ENCODE measurements at places on chromosomes 13 and 19.

GRCh38 chr13:20968745-20969144 lies 66.2 kb upstream of the XPO4 start:
- DNase-seq, result no peak

DNA sequence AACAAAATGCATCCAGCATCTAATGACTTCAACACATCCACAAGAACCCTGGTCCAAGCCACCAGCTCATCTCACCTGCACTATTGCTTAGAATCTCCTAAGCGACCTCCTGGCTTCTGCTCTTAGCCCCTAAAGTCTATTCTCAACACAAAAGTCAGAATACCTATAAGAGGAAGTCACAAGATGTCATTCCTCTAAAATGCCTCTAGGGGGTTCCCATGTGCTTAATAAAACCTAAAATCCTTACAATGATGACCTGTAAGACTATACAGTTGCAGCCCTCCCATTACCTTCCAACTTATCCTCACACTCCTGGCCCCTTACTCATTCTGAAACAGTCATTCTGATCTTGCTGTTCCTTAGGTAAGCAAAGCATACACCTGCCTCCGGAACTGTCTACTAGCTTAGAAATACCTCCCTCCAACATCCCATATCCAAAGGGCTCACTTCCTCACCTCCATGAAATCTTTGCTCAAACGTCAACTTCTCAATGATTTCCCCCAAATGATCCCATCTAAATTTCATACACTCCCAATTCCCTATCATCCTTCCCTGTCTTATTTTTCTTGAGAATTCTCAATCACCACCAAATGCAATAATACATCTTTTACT lies 10.0 kb downstream of the ATP7B start:
- peak; percentile 70 for DNase-seq

DNA sequence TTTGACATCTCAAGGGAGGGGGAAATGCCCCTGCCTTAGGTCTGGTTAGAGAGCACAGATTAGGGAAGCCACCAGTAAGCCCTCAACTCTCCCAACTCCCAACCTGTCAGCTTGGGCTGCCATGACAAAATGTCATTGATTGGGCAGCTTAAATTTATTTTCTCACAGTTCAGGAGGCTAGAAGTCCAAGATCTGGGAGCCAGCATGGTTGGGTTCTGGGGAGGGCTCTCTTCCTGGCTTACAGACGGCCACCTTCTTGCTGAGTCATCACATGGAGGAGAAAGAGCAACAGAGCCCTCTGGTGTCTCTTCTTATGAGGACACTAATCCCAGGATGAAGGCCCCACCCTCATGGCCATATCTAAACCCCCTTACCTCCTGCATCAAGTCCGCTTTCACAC lies 24.2 kb downstream of the C19orf12 start:
- peak; percentile 54 for DNase-seq

DNA sequence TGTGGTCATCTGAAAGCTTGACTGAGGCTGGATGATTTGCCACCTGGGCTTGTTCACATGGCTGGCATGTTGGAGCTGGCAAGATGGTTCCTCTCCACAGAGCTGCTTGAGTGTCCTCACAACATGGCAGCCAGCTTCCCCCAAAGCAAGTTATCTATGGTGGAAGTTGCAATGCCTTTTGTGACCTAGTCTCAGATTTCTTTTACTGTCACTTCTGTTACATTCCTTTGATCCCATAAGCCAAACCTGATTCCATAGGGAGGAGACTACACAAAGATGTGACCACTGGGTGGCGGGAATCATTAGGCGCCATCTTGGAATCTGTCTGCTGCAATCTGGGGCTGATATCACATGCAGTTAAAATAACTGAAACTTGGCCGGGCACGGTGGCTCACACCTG lies 17.5 kb upstream of the LMTK3 start:
- DNase-seq, result no peak

GRCh38 chr19:16382775-16383543 lies 58.3 kb downstream of the KLF2 start:
- DNase-seq, result peak; percentile 92

GRCh38 chr13:31051999-31052398 lies 109.7 kb downstream of the HSPH1 start:
- DNase-seq, result no peak

DNA sequence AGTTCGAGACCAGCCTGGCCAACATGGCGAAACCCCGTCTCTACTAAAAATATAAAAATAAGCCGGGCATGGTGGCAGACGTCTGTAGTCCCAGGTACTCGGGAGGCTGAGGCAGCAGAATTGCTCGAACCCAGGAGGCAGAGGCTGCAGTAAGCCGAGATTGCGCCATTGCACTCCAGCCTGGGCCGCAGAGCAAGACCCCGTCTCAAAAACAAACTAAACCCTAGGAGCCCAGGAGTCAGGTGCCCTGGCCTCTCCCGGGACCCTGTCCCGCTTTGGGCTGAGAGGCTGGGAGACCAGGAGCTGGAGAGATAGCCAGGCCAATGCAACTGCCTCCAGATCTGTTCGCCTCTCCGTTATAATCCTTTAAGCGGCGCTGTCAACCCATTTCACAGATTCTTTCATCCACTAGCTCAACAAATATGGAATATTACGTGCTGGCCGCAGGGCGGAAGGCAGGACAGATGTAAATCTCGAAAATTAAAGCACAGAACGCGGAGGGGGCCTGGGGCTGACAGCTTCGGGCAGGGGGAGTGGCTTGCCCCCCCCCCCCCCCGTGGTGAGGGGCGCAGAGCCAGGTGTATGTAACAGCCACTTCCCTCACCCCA lies 5.3 kb upstream of the MYBPC2 start:
- no peak for DNase-seq

DNA sequence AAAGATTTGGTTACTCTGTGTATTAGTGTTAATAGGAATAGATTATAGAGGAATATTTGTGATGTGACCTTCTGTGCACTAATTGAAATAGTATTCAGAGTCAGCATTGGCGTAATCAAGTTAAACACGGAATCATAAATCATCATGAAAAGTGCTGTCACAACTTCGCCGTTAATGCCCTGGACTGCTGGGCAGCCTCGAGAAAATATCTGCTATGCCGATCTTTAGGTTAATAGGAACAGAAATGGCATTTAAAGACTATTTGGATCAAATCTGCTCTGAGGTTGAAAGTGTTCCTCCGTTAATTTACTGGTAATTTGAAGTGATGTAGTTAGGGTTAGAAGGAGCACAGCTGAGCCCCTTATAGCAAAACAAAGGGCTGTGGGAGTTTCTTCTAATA lies 219.0 kb downstream of the MZT1 start:
- no peak for DNase-seq

DNA sequence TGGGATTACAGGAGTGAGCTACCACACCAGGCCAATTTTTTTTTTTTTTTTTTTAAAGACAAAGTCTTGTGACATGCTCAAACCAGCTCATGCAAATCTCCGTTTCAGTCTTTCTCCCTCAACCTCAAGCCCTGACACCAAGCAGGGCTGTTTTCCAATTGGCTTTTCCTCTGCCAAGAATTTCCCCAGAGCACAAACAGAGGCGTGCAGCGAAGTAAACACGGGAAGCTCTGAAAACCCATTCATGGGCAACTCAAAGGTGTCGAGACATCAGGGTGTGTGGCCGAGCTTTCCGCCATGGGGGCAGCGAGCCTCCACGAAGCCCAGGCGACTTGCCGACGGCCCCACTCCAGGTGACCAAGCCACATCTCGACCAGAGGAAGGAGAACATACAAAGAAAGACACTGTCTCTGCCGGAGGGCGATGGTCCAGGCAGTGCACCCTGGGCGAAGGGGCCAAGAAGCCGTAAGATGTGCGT lies 70.0 kb downstream of the INSR start:
- peak; percentile 77 for DNase-seq

DNA sequence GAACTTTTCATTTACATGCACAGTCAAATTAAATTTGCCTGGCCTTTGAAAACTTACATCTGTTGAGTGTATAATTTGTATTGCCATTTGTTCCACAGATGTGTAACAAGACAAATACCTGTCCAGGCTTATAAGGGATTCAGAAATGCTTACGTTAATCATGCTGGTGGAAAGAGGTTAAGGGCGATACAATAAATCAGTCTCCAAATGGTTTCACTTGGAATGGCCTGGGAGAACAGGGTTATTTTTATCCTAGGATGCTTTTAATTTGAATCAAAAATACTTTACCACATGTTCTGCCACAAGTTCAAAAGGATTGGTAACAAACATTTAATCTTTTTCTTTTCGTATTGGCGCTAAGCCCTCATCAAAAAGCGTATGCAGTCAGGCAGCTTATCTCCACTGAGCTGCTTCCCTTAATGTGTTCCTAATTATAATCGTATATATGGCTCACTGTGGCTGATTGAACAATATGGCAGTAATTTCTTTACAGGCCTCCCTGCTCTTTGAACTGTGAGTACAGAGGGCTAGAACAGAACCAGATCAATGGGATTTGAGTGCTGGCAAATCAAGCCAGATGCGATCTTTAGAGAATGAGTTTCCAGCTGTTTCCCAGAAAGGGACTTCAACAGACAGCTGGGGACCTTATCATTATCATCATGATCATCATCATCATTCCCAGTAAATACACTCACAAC lies 425.7 kb downstream of the SPRY2 start:
- no peak for DNase-seq

GRCh38 chr13:53069800-53070199 lies 41.2 kb downstream of the OLFM4 start:
- no peak for DNase-seq

- peak; percentile 94 for DNase-seq
Observed at GRCh38 chr13:80840316-80840976, 499.5 kb upstream of the SPRY2 start.

GRCh38 chr13:108944760-108945159 lies 315.3 kb downstream of the MYO16 start:
- DNase-seq, result peak; percentile 44

- peak; percentile 37 for DNase-seq
Observed at GRCh38 chr19:34365463-34366401, 736 bp downstream of the GPI start.

DNA sequence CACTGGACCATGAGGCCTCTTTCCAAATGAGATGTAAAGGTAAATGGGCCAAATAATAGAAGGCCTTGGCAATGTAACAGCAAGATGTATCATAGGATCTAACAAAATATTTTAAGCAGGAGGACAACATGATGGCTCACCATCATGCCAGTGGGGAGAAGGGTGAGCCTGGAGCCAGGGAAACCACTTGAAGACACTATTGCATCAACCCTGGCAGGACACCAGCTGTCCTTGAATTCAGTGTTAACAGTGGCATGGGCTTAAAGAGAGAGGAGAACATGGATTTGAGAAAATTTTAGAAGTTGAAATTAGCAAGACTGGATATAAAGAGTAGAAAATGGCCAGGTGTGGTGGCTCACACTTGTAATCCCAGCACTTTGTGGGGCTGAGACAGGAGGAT lies 6.7 kb upstream of the RCBTB2 start:
- no peak for DNase-seq

DNA sequence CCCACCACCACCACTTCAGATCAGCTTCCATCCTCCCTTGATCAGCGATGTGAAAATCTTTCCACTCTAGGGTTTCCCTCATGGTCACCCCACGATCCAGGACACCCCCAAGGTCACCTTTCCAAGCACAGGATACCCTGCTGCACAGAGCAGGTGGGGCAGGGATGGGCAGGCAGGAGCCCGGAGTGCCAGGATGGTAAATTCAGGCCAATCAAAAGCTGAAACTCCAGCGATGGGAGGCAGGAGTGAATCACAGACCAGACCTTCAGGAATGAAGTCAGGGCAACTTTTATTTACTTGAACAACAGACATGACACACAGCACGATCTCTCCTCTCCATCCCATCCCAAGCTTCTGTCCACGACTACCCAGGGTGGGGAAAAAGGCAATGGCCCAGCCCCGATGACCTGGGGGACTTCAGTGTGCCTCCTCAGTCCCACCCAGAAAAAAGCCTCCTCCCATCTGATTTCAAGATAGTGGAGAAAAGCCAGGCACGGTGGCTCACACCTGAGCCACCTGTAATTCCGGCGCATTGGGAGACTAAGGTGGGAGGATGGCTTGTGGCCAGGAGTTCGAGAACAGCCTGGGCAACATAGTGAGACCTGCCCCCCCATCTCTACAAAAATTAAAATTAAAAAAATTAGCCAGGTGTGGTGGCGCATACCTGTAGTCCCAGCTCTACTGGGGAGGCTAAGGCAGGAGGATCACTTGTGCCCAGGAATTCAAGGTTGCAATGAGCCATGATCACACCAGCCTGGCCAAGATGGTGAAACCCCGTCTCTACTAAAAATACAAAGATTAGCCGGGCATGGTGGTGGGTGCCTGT lies 39.2 kb downstream of the ZSWIM4 start:
- no peak for DNase-seq

- DNase-seq, result peak; percentile 82
Observed at GRCh38 chr13:113907635-113908617, 44.0 kb upstream of the GAS6 start.

DNA sequence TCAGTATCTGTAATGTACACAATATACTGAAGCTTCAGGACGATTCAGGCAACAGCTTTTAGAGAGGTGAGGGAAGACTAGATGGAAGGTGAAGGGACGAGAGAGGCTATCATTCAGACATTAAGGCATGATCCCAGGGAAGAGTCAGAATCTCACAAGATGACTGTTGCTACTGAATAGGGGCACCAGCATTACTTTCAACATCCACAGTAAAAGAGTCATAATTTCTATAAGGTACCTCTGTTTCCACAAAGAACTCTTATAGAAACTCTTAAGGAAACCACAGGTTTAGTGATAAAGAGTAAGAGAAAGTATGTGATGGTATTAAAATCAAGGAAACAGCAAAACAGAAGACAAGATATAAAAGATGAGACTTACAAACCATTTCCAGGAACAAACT lies 23.0 kb downstream of the LCP1 start:
- DNase-seq, result no peak

DNA sequence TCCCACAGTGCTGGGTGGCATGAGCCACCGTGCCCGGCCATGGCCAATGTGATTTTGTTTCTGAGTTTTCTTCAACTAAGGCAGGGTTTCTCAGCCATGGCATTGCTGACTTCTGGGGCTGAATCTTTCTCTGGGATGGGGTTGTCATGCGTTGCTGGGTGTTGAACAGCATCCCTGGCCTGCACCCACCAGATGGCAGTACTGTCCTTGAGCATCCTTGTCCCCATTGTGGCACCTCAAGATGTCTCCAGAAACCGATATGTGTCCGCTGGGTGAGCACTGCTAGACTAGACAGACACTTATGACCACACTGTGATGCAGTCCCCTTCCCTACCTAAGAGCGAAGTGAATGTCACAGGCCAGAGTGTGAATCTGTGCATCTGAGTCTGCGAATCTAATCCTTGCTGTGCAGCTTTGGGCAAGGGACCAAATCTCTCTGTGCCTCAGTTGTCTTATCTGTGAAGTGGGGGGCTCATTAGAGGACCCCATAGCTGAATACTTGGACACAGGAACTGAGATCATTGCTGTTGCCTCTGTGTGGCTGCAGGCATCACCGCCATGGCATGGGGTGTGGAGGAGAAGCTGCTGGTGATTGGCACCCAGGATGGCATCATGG lies 50.3 kb upstream of the SIN3B start:
- DNase-seq, result peak; percentile 48

GRCh38 chr13:65768545-65768944 lies 1461.6 kb downstream of the PCDH9 start:
- no peak for DNase-seq

GRCh38 chr13:26280295-26280694 lies 26.4 kb downstream of the CDK8 start:
- peak; percentile 39 for DNase-seq
